ENCODE measurements at places on chromosomes 3 and 15. TPM values are rescaled to one million over a fixed set of nuclear protein-coding genes. Genes with fewer than 3 reads are reported as not detected.

DNA sequence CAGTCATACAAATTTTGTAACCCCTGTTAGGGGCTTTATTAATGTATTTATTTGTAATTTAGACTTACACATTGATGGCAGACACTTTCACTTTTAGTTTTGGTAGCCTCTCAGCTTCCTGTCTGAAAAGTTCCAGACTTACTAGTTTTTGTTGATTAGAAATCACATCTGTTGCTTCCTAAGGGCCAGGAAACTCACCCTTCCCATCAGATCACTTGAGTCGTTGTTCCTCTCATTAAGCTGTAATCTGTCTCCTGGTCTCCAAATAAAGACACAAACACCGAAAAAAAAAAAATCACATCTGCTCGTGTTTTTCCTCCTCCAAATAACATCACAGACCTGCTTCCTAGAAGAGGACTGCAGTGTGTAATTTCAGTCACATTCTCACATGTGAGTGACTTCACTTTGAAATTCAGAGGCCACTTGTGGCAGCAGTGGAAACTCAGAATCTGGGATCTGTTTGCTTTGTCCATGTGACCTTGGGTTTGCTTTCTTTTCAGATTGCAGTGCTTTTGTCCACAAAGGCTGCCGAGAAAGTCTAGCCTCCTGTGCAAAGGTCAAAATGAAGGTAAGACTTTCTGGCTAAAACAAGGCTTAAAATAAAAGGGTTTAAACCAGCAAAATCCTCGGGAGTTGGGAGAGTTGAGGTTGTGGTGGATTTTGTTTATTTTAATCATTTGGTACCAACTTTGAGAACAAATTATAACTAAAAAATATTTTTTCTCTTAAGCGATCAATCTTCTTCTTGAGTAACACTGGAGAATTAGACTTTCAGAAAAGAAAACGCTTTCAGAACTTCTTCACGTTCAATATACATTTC is 87.0 kb downstream of the KLHL25 start:
- H3K4me3 ChIP-seq, result peak overlapping the region; percentile 22
- no peak for DNase-seq
- peaks cover 81% of the 10 kb centered on the region for H3K36me3 ChIP-seq
- H3K4me1 ChIP-seq, result peaks cover 71% of the 10 kb centered on the region

DNA sequence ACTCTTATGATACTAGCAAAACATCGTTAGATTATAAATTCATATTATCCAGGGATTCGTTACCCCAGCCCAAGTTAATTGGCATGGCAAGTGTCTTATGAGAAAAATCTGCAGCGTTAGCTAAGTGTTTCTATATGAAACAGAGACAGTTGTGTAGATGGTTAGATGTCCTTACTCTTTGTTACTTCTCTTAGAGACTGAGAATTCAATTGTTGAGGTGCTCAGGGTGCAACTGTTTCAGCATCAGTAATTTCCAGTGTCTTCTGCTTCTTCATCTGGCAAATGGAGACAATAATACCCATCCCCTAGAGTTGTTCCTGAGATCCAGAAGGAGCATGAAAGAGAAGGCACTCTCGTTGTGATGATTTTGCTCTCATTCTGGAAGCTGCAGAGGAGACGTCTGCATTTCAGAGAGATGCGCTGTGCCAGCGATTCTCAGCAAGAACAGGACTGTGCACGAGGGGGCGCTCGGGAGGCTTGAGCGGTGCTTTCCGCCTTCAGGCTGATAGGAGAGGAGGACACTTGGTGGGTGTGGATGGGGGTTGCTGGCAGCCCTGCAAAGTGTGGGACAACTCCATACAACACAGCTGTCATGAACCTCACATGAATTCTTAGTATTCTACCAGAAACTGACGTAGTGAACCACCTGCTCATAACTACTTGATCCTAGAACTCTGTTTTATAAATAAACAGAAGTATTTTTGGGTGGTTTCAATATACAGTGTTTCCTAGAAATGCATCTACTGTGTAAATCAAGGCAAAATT is 39.7 kb upstream of the SPSB4 start:
- no peaks in the 10 kb centered on the region for H3K4me1 ChIP-seq
- H3K27me3 ChIP-seq, result no peaks in the 10 kb centered on the region
- no peak overlapping the region for H3K4me3 ChIP-seq
- H3K27ac ChIP-seq, result no peak overlapping the region
- no peak for DNase-seq
- H3K36me3 ChIP-seq, result no peaks in the 10 kb centered on the region

DNA sequence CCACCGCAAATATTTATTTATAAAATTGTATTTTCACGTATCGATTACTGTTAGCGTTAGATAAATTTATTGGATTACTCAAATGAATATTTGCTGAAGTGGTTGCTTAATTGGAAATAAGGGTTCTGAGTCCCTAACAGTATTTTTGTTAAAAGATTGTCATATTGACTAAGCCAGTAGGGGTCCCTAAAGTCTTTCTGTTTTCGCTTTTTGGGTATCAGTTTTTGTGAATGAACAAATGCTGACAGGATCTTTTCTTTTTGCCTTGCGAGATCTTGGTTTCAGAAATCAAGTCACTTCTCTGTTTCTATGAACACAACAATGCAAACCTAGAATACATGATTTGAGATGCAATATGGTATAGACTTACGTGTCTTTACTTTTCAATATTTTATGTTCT is 7.1 kb downstream of the RAD51 start:
- H3K27ac ChIP-seq, result no peak overlapping the region
- DNase-seq, result no peak
- H3K27me3 ChIP-seq, result no peaks in the 10 kb centered on the region
- no peak overlapping the region for H3K4me3 ChIP-seq
- H3K4me1 ChIP-seq, result no peaks in the 10 kb centered on the region
- H3K36me3 ChIP-seq, result no peaks in the 10 kb centered on the region

DNA sequence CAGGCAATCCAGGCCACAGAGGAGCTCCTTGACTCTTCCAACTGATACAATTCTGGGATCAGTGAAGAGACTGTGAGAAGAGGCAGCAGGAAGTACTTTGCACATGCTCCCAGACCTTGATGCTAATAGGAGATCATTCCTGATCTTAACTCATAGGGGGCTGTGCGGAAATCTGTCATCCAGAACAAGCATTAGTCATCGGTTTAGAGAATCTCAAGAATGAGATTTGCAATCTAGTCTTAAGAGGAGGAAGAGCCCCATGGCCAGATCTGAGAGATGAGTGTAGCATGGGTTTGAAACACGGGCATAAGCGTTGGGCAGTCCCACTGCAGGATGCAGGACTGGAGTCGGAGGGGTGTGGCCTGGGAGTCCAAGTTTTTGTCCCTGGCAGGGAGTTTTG is 1081.1 kb downstream of the NAALADL2 start:
- H3K36me3 ChIP-seq, result no peaks in the 10 kb centered on the region
- DNase-seq, result no peak
- H3K27ac ChIP-seq, result no peak overlapping the region
- no peaks in the 10 kb centered on the region for H3K4me1 ChIP-seq
- H3K4me3 ChIP-seq, result no peak overlapping the region

Gene CLEC3B
- total RNA-seq, result 4.3 TPM

Gene SAMD7
- total RNA-seq, result not detected
